Right atrium auricular region (tissue), 2 donors: ENCODE measurements at places on chromosomes 2 and 18.
A peak's percentile ranks its signal among the peaks of the same experiment; 100 is the strongest.

DNA sequence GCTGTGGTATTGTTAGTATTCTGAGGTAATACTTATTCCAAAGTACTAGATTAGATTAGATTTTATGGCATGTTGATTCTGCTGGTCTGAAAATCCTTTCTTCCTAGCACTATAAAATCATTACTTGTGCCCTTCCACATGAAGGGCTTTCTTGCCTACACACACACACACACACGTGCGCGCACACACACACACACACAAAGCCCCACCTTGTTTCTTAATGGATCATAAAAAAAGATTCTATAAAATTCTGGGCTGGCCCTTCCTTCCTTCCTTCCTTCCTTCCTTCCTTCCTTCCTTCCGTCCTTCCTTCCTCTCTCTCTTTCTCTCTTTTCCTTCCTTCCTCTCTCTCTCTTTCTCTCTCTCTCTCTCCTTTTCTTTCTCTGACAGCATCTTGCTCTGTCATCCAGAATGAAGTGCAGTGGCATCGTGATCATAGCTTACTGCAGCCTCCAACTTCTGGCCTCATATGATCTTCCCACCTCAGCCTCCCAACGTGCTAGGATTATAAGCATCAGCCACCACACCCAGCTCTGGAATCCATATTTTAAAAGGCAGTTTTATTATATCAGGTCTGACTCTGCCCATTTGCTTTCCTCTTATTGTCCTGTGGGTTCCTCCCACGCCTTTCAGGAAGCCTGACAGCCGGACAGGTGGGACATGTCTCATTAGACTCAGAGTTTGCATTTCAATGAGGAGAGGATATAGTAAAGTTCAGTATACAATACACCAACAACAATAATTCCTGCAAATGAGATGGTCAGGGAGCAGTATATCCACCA, 321.1 kb downstream of the PIK3C3 start:
- DNase-seq = no peak

DNA sequence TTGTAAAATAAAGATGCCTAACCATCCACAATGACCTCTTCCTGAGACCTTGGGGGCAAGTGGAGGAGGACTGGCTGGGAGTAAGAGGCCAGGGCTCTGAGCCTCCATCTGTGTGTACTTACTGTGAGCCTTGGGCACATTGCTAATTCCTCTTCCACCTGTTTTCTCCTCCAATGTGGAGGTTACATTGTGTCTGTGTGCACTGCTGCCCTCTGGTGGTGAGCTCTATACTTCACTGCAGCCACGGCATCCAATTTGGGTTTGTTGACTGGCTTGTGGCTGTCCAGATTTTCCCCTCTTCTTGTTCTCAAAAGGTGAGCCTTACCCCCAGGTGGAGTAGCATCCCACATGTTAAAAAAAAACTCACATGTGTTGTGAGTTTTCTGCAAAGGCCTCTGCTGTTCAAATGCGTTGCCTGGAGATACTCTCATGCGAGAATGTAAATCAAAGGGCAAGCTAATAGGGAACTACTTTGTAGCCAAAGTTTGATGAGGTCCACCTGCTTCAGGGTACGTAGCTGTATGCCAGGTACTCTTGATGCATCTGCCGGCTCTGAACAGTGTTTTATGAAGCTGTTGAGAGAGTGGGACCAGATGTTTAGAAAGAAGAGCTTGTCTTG, 80.8 kb downstream of the APOB start:
- DNase-seq = peak; percentile 73

GRCh38 chr2:72913486-72914205, 3.7 kb upstream of the EMX1 start:
- DNase-seq = no peak

DNA sequence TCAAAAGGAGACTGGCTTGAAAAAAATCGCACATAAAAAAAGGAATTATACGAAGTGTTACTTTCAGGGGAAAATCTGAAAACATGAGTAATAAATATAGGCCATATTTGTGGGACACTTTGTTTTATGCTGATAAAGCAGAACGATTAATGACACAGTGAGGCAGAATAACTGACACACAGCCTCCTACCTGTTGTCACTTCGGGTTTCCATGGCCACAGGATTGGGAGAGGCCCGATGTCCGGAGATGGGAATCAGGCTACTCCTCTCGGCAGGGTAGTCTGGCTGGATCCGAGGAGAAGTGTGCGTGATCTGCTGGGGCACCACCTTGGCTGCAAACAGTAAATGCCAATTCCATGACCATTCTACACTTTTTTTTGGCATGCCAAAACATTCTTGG, 31.7 kb downstream of the SAP130 start:
- DNase-seq = no peak

- no peak for DNase-seq
Measured at GRCh38 chr2:234528410-234529148, 31.7 kb upstream of the ARL4C start.

GRCh38 chr18:67865400-67865799, 348.9 kb upstream of the DSEL start:
- DNase-seq = no peak

GRCh38 chr2:175351512-175351911, 170.0 kb upstream of the ATP5MC3 start:
- no peak for DNase-seq

- no peak for DNase-seq
Measured at GRCh38 chr2:229081411-229081810, 189.7 kb downstream of the PID1 start.

DNA sequence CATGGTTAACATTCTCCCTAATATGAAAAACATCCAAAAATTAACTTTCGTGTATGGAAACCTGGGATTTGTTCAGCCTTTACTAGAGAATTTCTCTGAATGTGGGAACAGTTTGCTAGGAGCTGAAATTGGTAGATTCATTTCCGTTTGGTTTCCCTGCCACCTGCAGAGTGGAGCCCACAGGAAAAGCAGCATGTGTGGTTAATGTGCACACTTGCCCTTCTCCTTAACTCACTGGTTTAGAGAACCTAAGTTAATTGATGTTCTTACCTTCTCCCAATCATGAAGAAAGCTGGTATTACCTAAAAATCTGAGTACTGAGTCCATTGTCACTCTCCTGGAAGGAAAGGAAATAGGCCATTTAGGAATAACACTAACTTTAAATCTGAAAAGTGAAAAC, 37.6 kb upstream of the ASXL3 start:
- no peak for DNase-seq

GRCh38 chr2:69483024-69483423, 45.8 kb upstream of the NFU1 start:
- no peak for DNase-seq
